Activated T-helper 2 cell treated with anti-CD3 and anti-CD28 coated beads, Interferon-gamma antibody, Interleukin-2, Interleukin-4, amounts not matched to agents 10 μg/mL and 5 μg/mL and 100 μg/mL, durations not matched to agents 14 hours and 24 hours and 36 hours (primary cell): ENCODE measurements at places on chromosomes 2 and 18. TPM values are rescaled to one million over a fixed set of nuclear protein-coding genes. Genes with fewer than 3 reads are reported as not detected.

Gene C2orf72
- 0.32 and 0.96 TPM in 2 replicates for total RNA-seq

Gene ITGA4
- 96.5 and 106 TPM in 2 replicates for total RNA-seq

Gene HPCAL1
- 102 and 110 TPM in 2 replicates for total RNA-seq

GRCh38 chr2:140247451-140248195 is 1467.4 kb upstream of the NXPH2 start:
- no peak for DNase-seq

- DNase-seq, result no peak
Measured at GRCh38 chr18:35478520-35479435, 19.0 kb downstream of the INO80C start.

DNA sequence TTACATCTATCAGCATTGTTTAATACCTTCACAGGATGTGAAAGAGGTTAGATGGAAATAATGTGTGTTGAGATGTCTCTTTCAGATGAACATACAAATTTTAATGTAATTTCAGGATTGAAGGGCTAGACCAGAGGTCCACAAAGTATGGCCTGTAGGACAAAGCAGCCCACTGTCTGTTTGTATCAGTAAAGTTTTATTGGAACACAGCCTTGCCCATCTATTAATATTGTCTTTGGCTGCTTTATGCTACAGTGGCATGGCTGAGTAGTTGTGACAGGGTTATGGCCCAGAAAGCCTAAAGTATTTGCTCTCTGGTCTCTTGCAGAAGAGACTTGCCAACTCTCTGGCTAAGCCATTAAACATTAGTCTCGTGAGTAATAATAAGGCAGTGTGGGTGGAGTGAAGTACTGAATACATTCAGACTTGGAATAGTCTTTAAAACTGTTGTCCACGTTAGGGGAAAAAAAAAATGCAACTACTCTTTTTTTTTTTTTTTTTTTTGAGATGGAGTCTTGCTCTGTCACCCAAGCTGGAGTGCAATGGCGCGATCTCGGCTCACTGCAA is 74.5 kb upstream of the NOSTRIN start:
- no peak for DNase-seq

- DNase-seq, result no peak
Measured at GRCh38 chr2:30588994-30589393, 141.9 kb downstream of the LCLAT1 start.

DNA sequence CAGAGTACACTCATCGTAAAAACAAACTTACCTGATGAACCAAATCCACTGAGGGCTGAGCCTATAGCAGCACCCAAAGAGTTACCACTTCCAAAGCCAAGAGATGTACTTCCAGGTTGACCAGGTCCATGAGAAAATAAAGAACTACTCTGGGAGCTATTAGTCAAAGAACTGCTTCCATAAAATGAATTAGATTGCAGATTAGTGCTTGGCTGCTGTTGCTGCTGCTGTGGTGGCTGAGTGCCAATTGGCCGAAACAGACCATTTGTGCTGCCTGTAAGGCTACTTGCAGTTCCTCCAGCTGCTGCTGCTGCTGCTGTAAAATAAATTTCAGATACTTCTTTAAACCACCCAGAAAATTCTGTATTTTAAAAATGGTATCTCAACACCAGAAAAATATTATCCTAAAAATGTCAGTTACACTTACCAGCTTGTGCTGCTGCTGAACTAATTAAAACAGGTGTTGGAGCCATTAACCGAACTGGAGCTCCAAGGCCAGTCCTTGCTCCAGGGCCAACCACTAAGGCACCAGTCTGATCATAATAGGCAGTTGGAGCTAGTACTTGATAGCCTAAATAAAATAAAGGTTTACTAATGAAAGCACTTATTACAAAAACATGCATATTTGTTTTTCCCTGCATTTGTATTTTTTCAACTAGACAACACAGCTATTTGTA is 58.1 kb upstream of the SDC1 start:
- no peak for DNase-seq

DNA sequence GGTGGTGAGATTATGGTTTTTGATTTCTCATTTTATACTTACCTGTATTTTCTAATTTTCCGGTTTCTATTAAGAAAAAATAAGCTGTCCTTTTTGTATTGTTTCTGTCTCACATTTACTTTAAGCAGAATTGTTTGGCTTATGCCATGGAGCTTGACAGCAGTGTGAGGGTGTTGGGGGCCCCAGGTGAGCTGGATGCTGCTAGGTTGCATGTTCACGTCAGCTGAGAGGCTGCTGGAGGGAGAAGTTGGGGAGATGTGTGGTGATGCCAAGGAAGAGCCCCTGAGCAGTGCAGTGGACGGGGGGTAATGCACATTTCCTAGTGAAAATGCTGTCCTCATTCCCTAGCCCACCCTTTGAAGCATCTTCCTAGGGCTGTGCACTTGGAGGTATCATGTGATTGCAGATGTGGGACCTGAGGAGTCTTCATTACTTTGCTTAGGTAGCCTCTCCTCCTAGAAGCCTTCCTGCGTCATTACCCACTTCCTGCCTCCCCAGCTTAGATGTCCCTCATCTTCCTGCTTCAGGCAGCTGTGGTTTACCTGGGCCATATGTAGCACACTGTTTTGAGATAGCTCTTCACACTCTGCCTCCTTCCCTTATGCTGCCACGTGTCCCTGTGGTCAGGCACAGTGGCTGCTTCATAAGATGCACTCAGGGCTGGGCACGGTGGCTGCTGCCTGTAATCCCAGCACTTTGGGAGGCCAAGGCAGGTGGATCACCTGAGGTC is 16.2 kb downstream of the ATG16L1 start:
- peak; percentile 84 for DNase-seq

DNA sequence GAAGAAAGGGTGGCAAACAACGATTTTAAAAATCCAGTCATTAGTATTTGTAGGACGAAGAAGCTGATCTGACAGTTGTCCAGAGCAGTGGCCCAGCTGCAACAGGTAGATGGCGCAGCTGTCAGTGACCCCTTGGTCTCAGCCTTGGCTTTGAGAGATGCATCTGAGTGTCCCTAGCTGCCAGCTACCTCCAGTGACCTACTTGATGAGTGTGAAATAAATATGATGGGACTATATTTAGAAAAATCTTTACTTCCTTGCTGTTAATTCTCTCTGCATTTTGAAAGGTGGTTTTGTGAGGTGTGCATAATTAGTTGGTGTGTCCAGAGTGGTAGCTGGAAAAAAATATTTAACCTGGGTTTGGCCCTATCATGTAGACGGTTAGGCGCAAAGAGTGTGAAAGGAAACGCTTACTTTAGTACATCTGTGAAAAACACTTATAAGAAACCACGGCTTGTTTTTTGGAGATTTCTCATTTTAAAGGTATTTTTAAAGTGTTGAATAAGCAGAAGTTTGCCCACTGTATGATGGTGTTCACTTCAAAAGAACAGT is 963 bp downstream of the INPP1 start:
- DNase-seq, result no peak

- no peak for DNase-seq
Measured at GRCh38 chr2:24454294-24454693, 36.8 kb upstream of the NCOA1 start.

DNA sequence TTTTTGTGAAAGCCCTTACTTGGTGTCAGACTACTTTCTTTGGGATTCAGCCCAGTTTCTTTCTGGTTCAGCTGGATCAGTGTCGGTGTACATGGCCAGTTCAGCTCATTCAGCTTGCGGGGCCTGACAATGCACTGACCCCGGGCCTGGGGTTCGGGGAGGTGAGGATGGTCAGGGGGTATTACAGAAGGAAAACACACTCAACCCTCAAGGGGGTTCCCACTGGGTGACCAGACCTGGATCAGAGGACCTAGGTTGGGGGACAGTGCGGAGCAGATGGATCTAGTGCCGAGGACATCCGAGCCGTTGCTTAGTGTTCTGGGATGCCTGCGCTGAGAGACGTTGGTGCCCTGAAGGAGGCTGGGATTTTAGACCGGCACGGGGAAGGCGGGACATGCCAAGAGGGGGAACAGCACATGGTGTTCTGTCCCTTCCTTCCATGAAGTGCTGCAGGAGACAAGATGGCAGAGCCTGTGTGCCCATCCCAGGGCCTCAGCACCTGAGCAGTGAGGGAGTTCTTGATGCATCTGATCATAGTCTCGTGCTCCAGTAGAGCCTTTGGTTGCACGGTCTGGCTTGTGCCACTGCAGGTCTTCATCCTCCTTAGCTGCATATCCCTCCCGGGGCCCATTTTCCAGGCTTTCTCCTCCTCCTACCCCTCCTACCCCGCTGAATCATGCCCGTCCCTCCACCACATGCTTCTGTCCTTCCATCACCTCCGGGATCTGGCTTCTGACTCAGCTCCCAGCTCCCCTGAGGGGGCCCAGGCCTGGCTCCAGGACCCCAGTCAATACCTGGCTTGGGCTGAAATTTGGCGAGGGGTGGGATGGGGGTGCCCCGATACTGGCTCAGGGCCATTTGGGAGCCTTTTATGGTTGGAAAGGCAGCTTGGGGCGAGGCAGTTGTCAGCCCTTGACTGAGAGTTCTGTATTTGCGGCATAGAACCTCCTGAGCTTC is 18.0 kb downstream of the SPEG start:
- DNase-seq, result no peak

DNA sequence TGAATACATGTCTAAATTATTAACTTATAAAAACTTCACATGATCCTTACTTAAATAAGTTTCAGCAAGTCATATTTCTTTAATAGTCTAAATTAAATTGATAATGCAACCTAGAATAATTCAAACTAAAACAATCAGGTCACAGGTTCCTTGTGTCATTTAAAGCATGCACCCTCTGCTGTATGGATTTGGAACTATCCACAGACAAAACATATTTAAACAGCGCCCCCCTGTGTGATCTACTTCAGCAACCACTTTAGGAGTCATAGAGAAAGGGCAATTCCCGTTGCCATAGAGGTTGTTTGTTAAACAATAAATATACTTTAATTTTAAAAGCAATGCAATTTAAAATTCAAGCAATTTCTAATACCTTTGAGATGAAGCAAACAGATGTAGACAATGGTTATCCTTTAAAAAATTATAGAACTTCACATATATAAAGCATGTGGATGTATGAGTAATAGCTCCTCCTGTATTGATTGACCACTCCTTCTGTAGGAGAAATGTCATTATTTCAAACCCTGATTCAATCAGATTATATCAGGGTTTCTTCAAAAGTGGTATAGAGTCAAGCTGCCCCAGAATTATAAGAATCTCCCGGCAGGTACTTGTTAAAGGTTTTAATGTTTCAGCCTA is 21.2 kb downstream of the GRB14 start:
- DNase-seq, result no peak

- no peak for DNase-seq
Measured at GRCh38 chr2:97900806-97901205, 94.9 kb downstream of the TMEM131 start.

DNA sequence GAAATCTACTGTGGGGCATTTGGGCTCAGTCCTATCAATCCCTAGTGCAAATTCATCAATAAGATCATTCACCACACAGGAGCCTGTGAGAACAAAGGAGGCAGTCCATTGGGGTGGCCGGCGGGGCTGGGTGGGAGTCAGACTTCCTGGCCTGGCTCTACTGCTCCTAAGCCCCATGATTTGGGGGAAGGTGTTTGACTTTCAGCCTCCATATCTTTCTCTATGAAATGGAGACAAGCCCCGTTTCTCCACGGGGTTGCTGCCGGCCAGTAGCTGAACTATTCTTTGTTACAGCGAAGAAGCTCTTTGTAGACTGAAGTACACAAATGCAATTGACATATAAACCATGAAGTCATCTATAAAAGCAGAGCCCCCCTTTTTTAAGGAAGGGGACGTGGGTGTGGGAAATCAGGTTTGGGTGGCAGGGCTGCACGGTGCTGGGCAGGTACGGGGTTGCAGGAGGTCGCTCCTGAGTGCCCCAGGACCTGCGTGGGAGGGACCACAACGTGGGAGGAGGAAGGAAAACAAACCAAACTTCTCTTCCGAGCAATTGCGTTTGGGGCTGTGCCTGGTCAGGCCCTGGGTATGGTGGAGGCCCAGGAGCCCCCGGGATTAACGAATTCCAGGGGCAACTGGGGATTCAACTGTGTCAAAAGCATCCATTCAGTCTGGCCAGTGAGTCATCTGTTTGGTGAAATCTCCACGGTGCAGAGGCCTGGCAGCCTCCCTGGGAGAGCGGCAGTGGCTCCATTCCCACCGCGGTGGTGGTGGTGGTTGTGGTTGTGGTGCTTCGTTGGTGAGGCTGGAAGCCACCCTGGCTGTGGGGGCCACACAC is 18.2 kb downstream of the FBLN7 start:
- DNase-seq, result no peak

- no peak for DNase-seq
Measured at GRCh38 chr2:144030791-144031190, 489.1 kb downstream of the ZEB2 start.

DNA sequence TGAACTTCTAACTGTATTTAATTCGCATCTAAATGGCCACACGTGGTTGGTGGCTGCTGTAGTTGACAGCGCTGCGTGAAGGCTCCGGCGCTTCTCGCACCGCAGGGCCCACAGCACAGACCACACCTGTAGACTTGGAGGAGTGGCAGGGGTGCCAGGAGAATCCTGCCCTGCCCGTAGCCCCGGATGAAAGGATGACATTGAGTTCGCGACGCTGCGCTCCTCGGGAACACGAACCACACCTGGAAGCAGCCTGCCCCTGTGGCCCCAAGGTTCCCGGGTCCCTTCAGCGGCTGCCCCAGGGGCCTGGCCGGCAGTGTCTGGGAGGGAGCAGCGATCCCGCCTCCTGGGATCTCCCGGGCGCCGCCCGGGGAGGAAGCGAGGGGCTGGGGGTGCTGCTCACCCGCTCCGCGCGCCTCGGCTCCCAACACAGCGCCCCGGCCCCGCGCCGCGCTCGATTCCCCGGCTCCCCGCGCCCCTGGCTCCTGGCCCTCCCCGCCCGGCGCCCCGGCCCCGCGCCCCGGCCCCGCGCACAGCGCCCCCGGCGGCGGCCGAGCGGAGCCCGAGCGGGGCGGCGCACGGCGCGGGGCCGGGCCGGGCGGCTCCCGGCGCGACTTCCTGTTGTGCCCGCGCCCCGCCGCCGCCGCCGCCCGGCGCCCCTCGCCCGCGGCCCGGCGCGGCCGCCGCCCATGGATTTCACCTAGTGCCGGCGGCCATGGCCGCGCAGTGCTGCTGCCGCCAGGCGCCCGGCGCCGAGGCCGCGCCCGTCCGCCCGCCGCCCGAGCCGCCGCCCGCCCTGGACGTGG is at the start of gene RNPEPL1:
Gene RNPEPL1 (plus strand): TSS at position 613 of the 806 bp plus-strand sequence. CDS start 103 bp downstream, at position 716.
- peak; percentile 45 for DNase-seq

DNA sequence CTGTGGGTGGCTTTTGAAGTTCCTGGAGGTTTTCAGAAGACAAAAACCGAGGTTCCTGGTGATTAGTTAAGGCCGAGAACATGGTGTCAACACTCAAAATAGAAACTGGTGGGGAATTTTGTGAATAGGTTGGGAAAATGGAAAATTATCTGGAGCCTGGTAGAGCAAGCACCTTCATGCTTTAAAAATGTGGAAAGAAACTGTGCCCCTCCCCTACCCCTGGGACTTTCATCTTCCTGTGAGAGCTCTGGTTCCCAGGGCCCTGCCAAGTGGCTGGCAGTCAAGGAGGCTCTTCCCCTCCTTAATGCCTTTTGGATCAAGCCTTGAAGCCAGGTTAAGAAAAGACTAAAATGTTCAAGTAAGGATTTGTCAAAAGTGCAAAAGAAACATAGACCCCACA is 1.9 kb upstream of the CRACDL start:
- DNase-seq, result no peak

DNA sequence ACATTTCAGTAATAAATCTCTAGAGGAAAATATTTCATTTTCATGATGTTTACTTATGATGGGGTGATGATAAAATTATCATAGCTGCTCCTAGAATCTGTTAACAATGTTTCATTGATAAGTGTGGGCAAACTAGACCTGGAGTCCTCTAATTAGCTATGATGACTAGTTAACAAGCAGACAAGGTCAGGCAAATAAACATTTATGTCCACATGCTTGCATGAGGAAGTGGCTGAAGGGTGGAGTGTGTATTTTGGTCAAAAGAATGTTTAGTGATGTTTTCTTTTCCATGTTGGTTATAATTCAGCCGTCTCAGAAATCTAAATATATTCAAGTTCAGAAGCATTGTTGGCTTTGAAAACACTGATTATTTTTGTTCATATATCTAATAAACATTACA is 99.9 kb upstream of the FN1 start:
- DNase-seq, result no peak
